NCI-H2081 (cell line): ENCODE measurements at places on chromosomes 1 and 21.
A peak's percentile ranks its signal among the peaks of the same experiment; 100 is the strongest.

DNA sequence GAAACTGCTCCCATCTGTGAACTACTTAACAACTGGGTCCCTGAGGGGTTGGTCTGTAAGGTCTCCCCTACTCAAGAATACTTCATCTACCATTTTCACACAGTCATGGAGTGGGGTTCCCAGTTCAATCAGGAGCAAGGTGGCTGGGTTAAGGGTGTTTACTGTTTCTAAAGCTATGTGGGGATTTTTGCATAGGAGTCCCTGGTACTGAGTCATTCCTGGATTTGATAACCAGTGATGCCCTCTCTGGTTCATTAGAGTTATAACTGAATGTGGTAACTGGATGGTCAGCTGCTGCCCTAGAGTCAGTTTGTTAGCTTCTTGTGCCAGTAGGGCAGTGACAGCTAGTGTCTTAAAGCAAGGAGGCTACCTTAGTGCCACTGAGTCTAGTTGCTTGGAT lies 29.4 kb upstream of the KCNJ15 start:
- DNase-seq, result no peak

DNA sequence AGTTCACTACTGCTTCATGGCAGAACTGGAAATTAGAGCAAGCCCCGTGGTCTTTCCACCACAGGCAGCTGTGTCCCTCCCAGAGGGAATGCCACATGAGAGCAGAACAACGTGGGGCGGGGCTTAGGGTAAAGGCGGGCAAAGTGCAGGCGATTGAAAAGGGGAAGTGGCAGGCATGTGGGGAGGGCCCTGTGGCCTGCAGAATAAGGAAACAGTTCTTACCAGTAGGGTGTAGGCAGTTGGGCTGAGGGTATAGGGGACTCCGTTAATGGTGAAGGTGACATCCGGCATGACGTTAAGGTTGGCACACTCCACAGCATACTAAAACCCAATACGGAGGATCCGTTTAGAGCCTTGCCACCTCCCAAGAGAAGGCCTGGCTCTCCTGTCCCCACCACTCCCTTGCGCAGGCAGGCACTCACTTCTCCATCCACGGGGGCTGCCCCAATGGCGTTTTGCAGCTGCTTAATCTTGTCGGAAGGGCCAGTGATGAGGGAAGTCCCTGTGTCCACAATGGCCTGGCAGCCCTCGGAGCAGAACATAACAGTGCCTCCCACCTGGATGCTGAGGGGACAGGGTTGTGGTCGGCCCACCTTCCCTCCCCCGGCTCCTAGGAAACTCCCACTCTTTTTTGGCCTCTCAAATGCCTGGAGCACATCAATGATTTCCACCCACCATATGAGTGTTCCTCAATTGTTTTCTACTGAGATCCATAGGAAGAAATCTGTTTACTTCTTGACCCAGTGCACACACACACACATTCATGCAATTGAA lies 9.1 kb upstream of the RAB7B start:
- DNase-seq, result no peak

- no peak for DNase-seq
Observed at GRCh38 chr1:30986755-30987154, 78.2 kb upstream of the SDC3 start.

- DNase-seq, result peak; percentile 87
Observed at GRCh38 chr1:155911156-155912055, at the start of gene RIT1. Gene RIT1 (minus strand): TSS chr1:155911349. CDS start chr1:155910761, 588 bp downstream.

DNA sequence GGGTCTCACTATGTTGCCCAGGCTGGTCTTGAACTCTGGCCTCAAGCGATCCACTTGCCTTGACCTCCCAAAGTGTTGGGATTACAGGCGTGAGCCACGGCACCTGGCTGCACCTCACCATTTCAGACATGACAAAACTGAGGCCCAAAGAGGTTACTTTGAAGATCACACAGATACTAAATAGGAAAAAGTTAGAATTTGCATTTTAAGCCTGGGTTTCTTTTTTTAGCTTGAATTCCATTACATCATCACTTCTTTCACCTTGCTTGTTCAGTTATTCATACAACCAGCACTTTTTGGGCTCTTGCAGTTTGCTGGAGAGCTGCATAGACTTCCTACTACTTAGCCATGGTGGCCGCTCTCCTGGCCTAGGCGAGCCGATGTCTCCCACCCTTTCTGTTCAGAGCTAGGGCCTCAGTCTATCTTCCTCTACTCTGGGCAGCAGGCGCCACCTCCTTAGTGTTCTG lies 16.3 kb upstream of the CD2 start:
- DNase-seq, result no peak

GRCh38 chr1:113943028-113943811 lies 14.1 kb downstream of the HIPK1 start:
- DNase-seq, result no peak

DNA sequence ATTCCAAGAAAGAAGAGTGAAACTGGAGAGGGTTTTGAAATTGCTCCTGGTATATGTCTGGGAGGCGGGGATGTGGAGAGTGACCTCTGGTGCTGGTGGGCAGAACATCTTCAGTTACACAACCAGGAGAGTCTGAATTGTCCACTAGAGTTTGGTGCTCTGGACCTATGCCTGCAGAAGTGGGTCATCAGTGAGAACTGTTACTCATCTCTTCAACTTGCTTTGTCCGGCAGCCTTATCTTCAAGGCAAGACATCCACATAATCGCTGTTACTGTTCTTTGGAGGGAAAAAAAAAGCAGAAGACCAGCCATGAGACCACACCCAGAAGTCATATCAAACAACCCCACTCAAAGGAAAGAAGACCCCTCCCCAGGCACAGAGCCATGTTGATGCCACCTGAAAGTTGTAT lies 14.9 kb downstream of the SH2D1B start:
- DNase-seq, result no peak

GRCh38 chr21:32803651-32804050 lies 32.1 kb upstream of the PAXBP1 start:
- no peak for DNase-seq

GRCh38 chr1:43284065-43284464 lies 1.3 kb downstream of the C1orf210 start:
- DNase-seq, result no peak

GRCh38 chr1:15684468-15685291 lies 560 bp downstream of the PLEKHM2 start:
- DNase-seq, result peak; percentile 10

- no peak for DNase-seq
Observed at GRCh38 chr1:66527686-66528085, 6.3 kb upstream of the SGIP1 start.

GRCh38 chr1:21312407-21312992 lies 22.2 kb upstream of the ECE1 start:
- DNase-seq, result no peak

DNA sequence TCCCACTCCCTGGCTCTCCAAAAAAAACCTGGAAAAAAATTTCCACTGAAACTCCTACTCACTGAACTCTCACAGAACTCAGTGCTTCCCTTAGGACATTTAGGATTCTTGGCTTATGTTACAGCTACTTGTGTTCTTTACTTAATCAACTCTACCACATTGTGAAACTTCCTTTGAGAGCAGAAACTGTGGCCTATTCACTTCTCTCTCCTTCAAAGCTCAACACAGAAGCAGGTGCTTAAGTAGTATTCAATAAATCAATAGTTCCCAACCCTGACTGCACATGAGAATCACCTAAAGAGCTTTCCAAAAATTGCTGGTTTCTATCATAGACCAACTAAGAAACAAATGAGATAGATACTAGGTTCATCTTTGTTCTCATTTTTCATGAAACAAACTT lies 67.9 kb upstream of the DMRTA2 start:
- DNase-seq, result no peak

GRCh38 chr1:116172666-116173065 lies 61.5 kb downstream of the MAB21L3 start:
- no peak for DNase-seq

- DNase-seq, result no peak
Observed at GRCh38 chr21:24197923-24198322, 1409.4 kb downstream of the MRPL39 start.

- no peak for DNase-seq
Observed at GRCh38 chr1:6294890-6295556, 34.1 kb upstream of the GPR153 start.

DNA sequence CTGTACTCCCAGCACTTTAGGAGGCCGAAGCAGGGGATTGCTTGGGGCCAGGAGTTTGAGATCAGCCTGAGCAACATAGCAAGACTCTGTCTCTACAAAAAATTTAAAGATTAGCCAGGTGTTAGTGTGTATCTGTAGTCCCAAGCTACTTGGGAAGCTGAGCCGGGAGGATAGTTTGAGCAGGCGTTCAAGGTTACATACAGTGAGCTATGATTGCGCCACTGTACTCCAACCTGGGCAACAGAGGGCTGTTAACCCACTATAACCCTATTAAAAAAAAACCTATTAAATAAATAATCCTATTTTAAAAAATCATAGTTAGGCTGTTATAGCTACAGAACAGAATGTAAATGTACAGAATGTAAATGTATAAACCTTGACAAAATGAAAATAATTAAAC lies 2.2 kb downstream of the MIS18A start:
- DNase-seq, result no peak

GRCh38 chr1:98482611-98483010 lies 178.9 kb upstream of the SNX7 start:
- no peak for DNase-seq

DNA sequence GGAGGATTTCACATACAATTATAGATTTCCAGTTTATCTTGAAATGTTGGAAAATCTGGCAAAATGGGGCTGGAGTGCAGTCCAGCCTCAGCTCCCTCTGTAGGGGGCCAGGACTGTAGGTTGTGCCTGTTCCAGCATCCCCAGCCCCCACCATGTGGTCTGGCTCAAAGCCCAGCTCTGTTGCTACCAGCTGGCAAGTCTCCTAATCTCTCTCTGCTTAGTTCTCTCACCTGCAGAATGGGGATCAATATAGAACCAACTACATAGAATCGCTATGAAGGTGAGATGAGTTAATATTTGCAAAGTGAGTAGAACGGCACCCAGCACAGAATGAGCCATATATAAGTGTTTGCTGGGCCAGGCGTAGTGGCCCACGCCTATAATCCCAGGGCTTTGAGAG lies 50.0 kb upstream of the TARDBP start:
- DNase-seq, result peak; percentile 89

- DNase-seq, result no peak
Observed at GRCh38 chr21:17195976-17196375, 316.9 kb upstream of the CXADR start.

DNA sequence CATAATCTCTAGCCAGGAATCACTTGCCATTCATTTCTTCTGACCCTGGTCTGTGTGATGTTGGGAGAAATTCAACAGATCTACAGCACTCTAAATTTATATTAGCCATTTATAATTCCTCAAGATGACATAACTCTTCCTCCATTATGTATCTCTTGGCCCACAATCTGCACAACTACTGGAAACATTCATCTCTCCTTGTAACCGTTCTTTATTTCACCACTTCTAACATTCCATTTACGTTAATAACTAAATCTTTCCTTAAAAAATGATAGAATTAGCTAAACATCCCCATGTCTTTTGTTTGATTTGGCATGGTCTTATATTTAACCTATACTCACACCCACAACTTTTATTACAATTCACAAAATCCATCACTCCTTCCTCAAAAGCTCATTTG lies 166.0 kb downstream of the COL11A1 start:
- DNase-seq, result no peak

- no peak for DNase-seq
Observed at GRCh38 chr1:230425252-230426091, 660 bp downstream of the PGBD5 start.

DNA sequence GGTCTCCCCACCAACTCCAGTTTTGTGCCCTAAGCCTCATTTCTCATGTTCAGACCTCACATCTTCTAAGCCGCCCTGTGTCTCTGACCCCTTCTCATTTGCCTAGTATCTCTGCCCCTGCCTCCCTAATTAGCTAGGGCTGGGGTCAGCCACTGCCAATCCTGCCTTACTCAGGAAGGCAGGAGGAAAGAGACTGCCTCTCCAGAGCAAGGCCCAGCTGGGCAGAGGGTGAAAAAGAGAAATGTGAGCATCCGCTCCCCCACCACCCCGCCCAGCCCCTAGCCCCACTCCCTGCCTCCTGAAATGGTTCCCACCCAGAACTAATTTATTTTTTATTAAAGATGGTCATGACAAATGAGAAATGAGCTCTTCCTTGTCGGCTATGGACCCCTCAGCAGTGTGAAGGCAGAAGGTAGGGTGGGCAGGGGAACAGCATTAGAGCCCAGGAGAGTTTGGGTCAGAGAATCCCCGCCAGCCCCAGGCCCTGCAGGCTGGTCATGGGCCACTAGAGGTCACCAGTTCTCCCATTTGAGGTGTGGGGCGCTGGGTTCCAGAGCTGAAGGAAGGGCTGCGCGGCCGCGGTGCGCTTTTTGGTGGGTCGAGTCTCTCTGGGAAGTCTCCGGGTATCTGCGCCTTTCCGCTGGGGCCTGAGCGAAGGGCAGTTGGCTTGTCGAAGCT lies 11.5 kb downstream of the ADAMTSL4 start:
- DNase-seq, result peak; percentile 92

DNA sequence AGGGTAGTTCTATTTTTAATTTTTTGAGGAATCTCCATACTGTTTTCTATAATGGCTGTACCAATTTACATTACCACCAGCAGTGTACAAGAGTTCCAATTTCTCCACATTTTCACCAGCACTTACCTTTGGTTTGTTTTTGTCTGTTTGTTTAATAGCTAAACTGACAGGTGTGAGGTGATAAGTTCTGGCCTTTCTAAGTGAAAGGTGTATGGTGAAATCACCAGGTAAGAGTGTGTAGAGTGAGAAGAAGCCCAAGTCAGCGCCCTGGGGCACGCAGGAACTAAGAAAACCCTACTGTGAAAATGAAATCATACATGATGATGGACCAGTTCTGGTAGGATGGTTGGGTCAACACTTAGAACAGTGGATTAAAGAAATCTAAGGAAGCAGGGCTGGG lies 34.5 kb downstream of the BTG3 start:
- DNase-seq, result peak; percentile 3

GRCh38 chr1:98981917-98982513 lies 22.6 kb downstream of the PLPPR5 start:
- no peak for DNase-seq

GRCh38 chr1:115430441-115431158 lies 92.6 kb upstream of the NGF start:
- no peak for DNase-seq

DNA sequence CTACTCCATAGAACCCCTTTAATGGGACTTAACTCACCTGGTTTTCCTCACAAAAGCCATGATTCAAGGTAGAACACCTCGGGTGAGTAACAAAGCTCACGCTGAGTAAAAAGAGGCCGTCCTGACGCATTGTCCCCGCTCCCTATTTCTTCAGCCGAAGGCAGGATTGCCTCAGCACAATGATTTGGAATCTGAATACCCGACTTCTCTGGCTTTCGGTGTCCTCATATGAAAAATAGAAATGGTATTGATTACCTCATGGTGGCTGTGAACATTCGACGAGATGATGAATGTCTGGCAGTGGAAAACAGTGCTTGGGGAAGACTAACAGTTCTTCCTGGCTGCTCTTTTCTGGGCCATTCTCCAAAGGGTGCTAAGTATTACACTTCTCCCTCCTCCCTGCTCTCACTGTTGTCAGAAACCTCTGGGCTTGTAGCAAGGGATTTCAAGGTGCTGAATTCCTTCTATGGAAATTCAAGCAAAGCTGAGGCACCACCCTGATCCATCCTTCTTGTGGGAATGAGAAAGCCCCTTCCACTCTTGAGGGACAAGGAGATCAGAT lies 148.3 kb downstream of the C1orf94 start:
- no peak for DNase-seq
